ENCODE measurements at places on chromosomes 2 and 18.

DNA sequence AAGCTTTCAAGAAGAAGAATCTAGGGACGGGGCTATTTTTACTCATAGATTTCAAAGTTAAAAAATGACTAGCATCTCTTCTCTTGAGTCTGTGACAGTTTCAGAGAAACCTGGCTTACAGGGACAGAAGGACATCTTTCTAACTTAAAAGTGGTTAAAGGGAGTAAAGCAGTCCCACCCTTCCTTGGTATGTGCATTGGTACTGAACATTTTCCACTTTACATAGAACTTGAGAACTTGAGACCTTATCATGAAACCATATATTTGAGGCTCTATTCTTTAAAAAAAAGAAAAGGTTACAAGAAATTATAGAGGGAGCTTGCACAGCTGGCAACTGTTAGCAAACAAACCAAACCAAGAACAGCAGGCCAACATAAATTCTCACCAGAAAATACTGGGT lies 73.4 kb upstream of the GAREM1 start:
- DNase-seq = no peak

DNA sequence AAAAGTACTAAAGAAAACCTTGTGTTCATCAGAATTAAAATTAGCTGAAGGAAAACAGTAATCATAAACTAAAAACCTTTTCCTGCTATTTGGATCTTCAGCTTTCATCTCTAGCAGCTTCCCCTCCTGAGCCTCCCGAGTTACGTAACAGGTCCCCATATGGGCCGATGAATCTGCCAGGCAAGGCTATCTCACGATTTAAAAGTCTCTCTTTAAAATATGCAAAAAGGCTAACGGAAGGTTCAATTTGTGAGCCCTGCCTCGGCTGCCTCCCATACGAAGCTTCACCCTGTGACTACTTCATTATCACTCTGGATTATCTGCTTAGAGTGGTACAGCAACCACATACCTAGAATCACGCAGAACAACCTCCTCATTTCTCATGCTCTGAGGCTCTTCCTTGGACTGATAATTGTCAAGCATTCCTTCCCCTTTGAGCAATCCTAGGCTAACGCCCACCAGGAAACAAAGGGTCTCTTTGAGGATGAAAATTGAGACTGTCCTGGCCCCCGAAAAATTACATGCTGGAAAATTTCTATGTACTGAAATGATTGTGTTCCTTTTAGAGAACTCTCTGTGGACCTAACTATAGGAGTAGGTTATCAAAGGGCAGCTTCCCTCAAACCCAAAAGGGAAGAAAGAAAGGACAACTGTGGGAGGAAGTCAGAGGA lies 147.4 kb downstream of the ZEB2 start:
- no peak for DNase-seq

DNA sequence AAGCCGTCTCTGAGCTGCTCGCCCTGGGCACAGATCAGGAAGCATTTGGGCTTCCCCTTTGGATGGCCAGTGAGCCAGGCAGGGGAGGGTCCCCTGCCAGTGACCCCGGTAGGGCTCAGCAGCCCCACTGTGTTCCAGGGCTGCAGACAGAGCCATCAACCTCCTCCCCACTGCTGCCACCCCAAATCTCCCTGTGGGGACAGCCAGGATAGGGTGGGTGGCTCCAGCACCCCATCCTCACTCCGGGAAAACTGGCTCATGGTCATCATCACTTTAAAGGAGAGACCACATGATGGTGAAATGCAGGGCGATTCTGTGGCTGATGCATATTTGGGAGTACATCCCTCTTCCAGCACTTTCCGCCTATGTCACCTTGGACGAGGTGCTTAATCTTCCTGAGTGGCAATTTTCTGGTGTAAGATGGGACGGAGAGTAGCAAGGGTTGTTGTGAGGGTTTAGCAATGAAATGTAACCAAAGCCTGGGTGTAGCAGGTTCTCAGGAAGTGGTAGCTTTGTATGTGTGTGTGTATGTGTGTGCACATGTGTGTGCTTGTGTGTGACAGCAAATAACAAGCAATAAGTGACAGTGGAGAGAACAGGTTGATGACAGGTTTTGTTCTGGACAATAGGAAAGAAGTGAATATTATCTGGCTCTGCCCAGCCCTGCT lies 61.8 kb downstream of the ACAA2 start:
- no peak for DNase-seq

DNA sequence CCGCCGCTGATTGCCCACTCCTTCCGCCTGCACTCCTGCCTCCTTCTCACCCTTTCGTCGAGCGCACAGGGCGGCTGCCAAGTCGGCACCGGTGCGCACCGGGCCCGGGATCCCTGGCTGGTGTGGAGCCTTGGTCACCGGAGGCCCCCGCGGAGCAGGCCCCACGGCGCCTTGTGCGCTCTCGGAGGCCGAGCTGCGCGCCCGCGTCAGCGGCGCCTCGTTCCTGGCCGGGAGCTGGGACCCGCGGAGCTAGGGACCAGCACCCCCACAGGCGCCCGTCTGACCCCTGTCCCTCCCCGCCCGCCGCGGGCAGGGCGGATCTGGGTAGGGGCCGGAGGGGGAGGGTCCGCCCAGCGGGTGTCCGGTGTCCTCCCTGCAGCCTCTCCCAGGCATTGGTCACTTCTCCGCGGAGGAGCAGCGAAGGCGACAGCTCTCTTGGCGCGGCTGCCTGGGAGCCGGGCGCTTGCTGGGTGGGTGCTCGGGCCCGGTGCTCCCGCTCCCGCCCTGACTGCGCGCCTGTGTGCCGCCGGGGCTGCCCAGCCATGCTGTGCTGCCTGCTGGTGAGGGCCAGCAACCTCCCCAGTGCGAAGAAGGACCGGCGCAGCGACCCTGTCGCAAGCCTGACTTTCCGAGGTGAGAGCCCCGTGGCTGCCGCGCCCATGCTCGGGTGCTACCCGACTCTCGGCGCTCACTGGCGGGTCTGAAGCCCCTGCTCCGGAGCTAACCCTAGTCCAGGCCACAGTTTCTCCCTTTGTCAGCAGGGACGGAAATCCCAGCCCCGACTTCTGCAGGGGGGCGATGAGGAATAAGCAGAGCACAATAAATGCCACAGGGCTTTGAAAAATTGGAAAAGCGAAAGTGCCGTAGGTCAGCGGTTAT lies 13.2 kb downstream of the DYSF start:
- no peak for DNase-seq
